Activated CD4-positive, alpha-beta T cell treated with anti-CD3 and anti-CD28 coated beads, Interleukin-2, amount 50 U/mL, for 4 hours (primary cell): ENCODE measurements at places on chromosomes 5 and 9.

DNA sequence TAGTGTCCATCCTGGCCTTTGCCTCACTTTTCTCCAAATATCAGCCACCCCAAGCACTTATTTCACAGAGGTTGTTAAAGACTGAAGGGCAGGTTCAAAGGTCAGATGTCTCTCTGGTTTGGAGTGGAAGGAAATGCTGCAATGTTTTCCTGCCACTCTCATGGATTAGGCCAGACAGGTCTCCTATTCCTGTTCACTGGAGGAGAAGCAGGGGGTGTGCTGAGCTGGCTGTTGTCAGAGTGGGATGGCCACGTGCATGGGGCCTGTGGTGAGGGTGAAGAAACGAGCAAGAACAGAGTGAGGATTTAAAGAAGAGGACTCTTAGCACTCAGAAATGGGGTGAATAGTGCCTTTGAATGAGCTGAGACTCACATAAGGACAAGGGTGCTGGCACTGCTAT is 6.7 kb downstream of the TMEM8B start:
- DNase-seq, result no peak

DNA sequence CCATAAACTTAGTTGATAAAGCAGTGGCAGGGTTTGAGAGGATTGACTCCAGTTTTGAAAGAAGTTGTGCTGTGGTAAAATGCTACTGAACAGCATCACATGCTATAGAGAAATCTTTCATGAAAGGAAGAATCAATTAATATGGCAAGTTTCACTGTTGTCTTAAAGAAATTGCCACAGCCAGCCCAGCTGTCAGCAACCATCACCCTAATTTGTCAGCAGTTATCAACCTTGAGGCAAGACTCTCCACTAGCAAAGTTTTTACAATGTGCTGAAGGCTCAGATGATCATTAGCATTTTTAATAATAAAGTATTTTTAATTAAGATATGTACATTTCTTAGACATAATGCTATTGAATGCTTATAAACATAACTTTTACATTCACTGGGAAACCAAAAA is 101.0 kb upstream of the SH3GL2 start:
- no peak for DNase-seq

- DNase-seq, result no peak
Measured at GRCh38 chr5:65209341-65209740, 272.4 kb downstream of the ADAMTS6 start.

DNA sequence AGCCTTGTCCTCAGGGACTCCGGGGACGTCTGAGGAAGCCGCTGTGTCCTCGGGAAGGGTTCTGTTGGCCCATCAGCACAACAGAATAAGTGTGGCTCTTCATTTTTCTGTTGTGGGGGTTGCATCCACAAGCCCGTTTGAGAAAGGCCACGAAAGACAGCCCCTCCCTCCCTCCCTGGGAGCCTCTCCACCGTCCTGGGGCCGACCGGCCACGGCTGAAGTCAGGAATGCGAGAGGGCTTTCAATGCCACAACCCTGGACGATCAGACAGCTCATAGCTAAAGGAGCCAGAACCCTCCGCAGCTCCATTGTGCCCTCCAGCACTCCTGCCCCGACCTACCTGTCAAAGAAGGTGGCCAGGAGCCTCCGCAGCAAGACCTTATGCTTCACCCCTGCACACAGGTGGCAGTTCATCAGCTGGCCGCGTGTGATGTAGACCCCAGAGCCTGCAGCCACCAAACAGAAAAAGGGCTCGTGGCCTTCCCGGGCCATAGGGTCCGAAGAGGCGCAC is 52.4 kb upstream of the UBAC1 start:
- no peak for DNase-seq

DNA sequence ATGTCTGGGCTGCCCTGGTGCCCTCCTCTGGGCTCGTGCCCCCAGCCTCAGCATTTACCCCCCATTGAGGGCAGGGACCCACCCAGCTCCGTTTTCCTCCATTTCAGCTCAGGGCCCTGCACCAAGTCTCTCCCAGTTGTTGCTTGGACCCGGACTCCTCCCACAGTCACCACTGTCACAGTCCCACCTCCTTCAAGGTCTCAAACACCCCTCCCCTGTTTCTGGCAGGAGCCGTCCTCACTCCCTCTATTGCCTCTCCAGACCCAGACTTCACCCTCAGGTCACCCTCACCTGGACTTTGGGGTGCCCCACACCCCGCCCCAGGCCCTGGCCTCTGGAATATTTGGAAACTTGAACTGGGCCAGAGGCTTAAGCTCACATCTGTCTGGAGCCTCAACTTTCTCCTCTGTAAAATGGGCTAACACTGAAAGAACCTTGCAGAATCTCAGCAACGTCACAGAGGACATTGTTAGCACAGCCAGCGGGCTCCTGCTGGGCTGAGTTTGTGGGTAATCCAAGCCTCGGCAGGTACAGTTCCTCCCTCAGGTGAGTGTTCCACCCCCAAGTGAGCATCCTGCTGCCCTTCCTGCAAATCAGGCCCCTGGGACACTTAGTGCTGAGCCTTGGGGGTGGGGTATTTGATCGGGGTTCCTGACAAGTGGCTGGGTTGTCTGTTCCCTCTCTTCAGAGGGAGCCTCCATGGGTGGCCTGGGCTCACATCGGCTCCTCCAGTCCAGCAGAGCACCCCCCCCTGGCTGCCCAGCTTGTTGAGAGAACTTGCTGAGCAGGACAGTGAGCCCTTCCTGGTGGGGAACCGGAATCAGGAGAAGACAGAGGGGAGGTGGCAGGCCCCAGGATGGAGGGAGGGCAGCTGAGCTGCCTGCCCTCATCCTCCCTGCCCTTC is 130.1 kb downstream of the C9orf50 start:
- no peak for DNase-seq

DNA sequence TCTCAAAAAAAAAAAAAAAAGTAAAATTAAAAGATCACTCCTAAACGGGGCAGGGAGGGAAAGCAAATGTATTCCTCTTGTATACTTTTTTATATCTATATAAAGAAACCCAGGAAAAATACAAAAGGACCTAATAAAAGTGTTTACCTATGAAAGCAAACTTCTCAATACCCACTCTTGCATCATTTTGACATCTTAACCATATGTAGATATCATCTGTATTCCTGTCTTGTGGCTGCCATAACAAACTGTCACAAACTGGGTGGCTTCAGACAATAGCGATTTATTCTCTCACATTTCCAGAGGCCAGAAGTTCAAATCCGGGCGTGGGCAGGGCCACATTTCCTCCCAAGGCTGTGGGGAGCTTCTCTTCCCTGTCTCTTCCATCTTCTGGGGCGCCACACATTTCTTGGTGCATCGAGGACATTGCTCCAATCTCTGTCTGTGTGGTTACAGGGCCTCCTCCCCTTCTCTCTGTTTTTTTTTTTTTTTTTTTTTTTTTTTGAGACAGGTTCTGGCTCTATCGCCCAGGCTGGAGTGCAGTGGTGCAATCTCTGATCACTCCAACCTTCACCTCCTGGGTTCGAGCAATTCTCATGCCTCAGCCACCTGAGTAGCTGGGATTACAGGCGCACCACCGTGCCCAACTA is 58.4 kb upstream of the IL17B start:
- no peak for DNase-seq

DNA sequence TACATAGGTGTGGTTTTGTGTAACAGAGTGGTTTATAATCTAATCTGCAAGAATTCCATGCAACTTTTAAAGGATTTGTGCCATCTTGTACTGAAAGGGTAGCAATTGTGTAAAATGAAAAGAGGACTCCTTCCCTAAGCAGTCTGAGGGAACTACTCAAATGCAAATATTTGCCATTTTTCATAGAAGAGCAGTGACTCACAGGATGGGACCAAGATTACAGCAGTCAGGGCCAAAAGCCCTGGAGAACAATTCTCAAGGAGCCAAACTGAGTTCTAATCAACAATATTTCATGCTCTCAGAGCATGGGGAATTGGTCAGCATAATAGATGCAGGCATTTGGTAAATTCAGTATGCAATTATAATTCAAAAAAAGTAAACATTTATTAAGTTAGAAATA is 495.8 kb downstream of the CHSY3 start:
- no peak for DNase-seq

- no peak for DNase-seq
Measured at GRCh38 chr5:148924817-148925216, 98.4 kb downstream of the ADRB2 start.

GRCh38 chr9:114369216-114370130 is 18.3 kb downstream of the AKNA start:
- DNase-seq, result no peak

GRCh38 chr9:82565188-82565969 is 497.6 kb downstream of the RASEF start:
- DNase-seq, result no peak

DNA sequence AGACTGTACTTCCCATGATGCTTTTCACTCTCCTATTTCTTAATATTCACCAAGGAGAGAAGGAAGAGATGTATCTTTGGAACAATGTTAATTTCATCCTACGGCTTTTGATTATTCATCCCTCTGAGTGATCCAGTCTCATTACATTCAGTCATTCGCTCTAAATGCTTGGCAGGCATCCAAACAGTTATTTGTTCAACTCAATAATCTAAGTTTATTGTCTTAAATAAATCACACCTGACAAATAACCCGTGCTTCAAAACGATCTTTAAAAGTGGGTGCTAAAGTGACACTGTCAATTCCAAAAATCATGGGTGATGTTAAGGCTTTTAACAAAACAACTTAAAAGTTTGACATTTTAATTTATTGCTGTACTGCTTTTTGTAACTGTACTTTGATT is 233.1 kb downstream of the RASEF start:
- DNase-seq, result no peak

GRCh38 chr5:174315871-174316270 is 270.4 kb downstream of the NSG2 start:
- DNase-seq, result no peak

DNA sequence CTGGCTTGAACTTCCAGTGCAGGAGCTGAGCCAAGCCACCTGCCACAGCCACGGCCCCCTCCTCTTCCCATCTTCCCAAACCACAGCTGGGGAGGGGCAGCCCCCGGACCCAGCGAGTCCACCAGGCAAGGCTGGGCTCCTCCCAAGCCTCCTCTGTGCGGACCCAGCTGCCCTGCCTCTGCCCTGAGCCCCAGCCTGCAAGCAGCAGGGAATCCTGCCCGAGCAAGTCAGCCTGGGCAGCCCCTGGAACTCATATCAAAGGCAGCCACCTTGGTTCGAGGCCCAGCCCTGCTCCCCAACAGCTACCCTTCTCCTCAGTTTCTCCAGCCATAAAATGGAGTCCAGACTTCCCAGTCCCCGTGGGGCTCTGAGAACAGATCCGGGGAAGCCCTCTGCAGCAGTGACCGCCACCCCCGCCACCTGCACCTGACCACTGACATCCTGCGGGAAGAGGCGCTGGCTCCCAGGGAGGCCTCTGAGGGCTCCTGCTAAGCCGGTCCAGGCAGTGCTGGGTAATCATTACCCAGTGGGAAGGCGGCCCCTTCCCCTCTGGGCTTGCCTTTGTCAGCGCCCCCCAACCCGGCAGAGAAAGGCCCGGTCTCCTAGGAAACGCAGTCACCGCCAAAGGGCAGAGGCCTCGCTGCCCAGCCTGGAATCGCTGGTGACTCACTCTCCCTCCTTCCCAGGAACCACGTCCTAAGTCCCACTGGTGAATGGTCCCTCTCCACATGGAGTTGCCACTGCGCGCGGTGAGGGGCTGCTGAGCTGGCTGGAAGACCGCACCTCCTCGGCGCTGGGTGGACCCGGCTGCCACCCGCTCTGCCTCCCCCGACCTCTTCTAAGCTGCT is 1.5 kb downstream of the VAV2 start:
- no peak for DNase-seq

GRCh38 chr5:133119233-133119711 is 67.5 kb downstream of the HSPA4 start:
- no peak for DNase-seq

GRCh38 chr5:102903074-102903871 is 148.2 kb downstream of the PAM start:
- DNase-seq, result no peak
